IPS DF 6.9 (cell line): ENCODE measurements at places on chromosomes 3 and 15.

GRCh38 chr3:125582707-125583106, 12.6 kb downstream of the OSBPL11 start:
- no peak for DNase-seq

DNA sequence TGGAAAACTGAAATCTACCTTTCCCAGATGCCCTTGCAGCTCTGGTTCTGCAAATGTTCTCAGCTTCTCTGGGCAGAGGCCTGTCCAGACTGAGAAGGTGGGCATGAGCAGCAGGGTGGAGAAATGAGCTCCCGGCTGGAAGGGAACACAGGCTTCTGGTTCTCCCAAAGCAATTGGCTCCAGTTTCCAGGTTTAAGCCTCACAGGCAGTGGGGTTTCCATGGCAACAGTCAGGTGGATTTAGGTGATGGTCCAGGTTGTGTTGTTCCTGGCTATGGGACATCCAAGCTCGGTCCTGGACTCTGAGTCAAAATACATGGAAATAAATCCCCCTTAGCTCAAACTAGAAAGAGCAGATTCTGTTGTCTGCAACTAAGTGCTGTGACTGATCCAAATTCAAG, 94.6 kb upstream of the IQSEC1 start:
- no peak for DNase-seq

DNA sequence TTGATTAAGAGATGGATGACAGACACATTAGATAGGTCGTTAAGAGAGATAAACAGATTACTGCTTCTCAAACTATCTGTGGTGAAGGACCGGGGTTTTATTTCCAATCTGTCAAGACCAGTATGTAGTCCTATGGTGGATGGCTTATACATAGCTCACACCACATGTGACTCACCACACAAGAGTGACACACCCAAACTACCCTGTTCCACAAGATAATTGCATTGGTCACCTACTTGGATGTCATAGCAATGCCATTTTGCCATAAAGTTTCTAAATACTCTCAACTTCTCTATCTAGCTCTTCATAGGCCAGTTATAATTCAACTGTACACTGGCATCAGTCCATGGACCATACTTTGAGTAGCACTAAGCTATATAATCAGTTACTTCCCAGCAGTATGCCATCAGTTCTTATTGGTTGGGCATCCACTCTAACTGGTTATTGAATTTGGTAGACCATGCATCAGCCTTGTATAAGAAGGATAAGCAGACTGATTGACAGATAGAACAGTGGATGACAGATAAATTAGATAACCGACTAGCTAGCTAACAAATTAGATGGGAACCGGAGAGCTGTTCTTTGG, 11.6 kb downstream of the WWTR1 start:
- DNase-seq: no peak

GRCh38 chr3:177733936-177734335, 536.7 kb upstream of the TBL1XR1 start:
- no peak for DNase-seq

GRCh38 chr15:89101302-89102193, 13.3 kb downstream of the ABHD2 start:
- DNase-seq: no peak

DNA sequence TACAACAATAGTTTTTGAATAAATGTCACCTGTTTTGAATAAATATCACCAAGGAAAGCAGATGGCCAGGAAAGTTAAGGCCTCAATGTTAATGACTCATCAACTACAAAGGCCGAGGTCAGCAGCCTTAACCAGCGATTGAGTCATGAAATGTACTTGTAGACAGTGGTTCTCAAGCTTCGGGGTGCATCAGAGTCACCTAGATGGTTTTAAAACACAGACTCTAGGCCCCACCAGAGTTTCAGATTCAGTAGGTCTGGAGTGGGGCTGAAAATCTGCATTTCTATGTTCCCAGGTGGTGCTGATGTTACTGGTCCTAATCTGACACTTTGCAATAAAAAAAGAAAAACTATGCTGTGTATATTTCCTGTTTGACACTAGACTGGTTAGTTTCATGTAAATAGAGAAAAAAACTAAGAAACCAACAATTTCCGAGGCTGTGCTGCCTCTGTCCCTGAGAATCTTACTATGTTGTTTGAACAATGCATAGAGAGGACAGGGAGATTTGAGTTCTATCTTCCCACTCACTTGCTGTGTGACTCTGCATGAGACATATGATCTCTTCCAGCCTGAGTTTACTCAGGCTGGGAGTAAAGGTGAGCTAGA, 9.8 kb downstream of the RAB27A start:
- no peak for DNase-seq

GRCh38 chr15:65115542-65115941, 542 bp upstream of the UBAP1L start:
- no peak for DNase-seq

DNA sequence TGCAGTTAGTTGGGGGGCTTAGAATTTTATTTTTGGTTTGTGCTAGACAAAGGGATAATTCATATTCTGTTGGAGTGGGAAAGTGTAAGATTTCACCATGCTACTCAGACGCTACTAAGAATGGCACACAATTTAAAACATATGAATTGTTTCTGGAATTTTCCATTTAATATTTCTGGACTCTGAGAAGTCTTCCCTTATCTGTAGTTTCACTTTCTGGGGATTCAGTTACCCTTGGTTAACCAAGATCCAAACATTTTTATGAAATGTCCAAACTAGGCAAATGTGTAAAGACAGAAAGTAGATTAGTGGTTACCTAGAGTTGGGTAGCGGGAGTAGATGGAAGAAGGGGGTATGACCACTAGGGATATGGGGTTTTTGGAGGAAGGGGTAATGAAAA, 53.1 kb downstream of the TCF12 start:
- no peak for DNase-seq

- no peak for DNase-seq
Observed at GRCh38 chr3:144032531-144033239, 61.1 kb downstream of the DIPK2A start.

DNA sequence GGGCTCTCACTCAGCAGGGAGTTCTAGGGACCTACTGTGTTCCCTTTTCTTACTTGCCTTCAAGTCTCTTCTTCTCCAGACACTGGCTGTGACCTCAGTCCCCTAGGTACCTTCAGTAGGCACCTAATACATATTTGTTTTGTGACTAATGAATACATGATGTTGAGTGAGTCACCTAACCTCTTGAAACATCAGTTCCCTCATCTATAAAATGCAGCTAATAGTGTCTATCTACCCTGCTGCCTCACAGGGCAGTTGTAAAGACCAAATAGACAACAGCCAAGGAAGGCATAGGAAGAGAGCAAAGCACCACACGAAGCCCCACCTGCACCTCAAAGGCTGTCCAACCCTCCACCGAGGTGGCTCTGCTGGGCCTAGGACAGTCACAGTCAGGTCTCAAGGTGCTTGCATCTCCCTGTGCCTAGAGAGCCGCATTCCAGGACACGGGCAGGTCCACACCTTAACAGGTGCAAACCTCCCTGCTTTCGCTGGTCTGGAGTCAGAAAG, 29.1 kb downstream of the DAPK2 start:
- DNase-seq: no peak

GRCh38 chr15:45646220-45646619, 11.4 kb downstream of the SQOR start:
- no peak for DNase-seq

DNA sequence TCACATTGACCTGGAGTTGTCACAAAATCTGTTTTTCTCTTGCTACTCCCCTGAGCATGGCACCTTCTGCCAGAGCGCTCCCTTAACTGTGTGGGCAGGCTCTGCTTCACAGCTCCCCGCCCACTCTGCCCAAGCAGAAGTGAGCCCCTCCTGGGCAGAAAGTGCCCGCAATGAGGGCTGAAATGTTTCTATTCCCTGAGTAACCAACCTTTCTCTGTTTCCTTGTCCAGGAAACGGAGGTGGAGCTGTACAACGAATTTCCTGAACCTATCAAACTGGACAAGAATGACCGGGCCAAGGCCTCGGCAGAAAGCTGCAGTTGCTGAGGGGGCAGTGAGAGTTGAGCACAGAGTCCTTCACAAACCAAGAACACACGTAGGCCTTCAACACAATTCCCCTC, 66.3 kb upstream of the ACAD9 start:
- DNase-seq: no peak

DNA sequence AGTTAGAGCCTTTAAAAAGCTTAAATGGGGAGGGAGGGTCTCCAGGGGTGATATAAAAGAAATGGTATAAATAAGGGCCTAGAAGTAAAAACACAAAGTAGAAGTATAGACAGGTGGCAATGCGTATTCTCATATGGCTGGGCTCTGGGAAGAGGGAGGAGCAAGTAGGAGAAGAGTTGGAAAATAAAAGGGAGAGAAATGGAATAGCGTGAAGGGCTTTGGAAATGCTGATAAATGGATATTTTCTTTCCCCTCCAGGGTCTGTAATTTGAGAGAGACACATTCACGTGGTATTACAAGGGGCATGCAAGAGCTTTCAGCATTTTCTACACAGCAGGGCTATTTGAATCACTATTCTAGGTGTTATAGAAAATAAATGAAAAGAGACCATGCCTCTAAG, 313.7 kb downstream of the RYR3 start:
- DNase-seq: no peak

- no peak for DNase-seq
Observed at GRCh38 chr15:69489073-69489571, 36.5 kb downstream of the RPLP1 start.

DNA sequence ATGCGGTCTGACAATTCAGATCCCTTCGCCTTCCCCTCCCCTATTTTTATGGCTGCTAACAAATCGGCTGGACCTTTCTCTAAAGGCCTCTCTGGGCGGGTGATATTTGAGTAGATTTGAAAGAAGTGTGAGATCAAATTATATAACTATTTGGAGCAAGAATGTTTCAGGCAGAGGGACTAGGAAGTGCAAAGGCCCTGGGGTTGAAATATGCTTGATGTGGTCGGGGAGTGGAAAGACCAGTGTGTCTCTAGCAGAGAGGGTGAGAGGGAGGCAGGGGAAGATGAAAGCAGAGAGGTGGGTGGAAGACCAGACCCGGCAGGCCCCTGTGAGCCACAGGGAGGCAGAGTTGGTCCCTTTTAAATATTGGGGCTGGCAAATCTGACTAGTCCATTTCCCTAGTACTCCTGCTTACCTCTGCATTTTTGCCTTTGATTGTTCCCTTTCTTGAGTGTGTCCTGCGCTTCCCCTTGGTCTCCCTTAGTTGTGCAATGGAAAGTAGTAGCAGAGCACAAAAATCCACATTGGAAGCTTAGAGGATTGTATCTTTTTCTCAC, 32.3 kb downstream of the SLCO3A1 start:
- no peak for DNase-seq

DNA sequence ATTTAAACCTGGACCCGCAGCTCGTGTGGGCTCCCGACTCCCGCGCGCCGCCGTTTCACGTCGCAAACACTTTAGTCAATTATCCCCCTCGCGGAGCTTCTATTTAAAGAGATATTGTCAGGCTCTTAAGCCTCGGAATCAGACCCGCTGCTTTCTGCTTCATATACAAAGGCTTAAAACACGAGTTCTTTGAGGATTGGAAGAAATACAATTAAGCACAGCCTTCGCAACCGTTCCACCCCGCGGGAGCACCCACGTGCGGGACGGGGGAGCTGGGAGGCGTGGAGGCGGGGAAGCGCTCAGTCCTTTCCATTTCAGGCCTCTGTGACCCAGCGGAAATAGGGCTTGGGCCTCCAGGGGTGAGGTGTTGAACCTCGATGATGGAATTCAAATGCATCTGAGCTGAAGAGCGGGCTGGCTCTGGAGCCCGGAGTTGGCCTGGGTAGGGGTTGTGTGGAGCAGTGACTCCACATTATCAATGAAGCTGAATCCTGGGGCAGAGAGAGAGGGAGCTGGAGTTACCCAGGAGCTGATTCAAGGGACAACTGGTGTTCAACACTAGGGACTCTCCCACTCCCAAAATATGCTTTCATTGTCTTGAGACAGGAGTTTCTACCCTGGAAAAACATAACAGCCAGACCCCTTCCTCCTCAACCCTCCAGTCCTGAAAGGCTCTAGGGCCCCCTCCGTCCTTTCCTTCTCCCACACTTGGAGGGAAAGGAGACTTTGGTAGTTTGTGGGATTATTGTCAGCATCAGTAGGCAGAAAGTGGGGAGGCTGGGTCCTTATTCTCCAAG, 2.4 kb downstream of the ANKRD63 start:
- DNase-seq: no peak

GRCh38 chr15:40217166-40217824, 21.6 kb upstream of the PAK6 start:
- DNase-seq: peak; percentile 50

- DNase-seq: no peak
Observed at GRCh38 chr3:72041076-72041475, 256.1 kb upstream of the PROK2 start.

DNA sequence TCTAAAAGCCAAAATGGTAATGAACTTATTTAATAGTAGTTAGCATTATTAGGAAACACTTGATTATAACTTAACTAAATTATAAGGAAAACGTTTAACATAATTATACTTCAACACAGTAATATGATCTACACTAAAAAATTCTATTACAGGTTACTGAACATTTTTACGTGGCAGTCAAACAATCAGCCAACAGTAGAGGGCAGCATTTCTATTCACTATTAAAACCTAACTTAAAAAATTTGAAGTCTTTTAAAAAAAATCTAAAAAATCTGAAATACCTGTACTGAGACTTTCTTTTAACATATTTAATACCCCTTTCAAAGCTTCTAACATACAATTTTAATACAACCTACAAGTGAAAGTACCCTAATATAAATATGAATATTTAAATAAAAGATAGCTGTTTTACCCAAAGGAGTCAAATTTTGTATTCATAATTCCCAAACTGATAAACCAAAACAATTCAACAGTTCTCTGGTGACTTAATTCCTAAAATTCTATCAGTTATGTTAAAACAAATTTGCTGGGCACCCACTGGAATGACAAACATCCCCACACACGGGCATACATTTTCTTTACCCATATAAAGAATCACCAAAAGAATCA, 41.5 kb downstream of the DLG1 start:
- DNase-seq: no peak

DNA sequence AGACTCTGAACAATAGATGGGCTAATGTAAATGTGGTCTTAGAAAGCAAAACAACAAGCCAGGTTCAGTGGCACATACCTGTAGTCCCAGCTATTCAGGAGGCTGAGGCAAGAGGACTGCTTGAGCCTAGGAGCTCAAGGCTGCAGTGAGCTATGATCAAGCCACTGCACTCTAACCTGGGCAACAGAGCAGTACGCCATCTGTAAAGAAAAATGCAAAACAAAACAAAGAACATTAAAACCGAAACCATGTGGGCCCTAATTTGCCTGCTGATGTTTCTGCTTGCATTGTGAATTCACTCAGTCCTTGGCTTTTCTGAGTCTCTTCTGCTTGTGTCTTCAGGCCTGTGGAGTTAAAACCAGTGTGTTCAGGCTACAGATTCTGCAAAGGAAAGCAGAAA, 56.7 kb downstream of the CCNL1 start:
- no peak for DNase-seq
